ENCODE measurements at places on chromosomes 2 and 18.

GRCh38 chr2:100189387-100189786 lies 47.0 kb upstream of the AFF3 start:
- no peak for DNase-seq

DNA sequence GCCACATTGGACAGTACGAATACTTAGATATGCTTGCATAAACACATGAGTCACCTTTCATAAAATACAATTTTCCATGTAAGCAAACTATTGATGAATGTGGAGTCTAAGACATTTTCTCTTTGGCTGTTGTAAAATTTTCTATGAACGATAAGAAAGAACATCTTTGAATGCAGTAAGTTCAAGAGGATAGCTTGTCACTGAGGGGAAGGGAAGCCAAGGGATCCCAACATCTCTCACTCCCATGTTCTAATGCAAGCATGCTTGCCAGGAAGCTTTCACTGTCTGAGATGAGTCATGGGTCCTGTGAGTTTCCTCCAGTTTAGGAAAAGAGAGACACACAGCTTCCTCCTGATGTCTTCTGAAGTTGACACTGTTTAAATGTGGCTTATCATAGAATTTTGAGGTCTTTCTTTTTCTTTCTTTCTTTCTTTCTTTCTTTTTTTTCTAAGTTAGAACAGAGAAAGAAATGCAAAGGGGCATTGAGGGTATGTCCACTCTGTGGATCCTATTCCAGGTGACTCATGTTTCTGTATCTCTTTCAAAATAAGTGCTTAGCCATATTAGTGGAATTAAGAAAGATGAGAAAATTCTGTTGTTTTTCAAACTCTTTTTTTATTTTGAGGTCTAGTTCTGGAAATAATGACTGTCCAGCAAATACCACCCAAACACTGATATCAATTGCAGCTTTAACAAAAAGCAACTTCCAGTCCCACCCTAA lies 146.6 kb downstream of the RDH14 start:
- no peak for DNase-seq

DNA sequence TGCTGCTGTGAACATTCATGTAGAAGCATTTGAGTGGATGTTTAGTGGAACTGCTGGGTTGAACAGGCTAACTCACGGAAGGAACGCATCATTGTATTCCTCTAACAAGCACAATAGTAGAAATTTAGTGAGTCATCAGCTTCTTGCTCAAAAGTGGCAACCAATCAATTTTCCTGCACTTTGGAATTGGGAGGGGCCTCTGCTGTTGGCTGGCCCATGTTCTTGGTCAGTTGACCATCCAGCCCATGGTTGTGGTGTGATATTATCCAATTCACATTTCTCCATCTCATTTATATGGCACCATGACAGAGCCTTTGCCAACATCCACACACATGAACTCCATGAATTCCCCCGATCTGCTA lies 95.0 kb downstream of the TNFRSF11A start:
- DNase-seq = no peak

- DNase-seq = no peak
Measured at GRCh38 chr2:27071990-27072830, 756 bp upstream of the OST4 start.

DNA sequence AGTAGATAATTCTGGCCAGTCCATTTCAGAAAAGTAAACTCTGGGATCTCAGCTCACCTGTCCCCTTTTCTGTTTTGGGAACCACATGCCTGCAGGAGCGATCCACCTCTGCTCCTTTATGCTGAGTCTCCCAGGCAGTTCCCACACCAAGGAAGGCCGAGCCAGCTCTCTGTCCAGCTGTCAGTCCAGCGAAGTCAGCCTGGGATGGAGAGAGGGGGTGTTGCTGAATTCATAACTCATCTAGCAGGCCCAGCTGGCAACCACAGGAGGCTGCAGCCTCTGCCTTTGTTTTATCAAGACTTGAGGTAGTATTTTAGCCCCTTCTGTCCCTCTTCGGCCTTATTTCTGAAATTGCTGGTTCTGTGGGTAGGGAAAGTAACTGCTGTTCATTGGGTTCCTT lies 209.9 kb downstream of the ARL4C start:
- DNase-seq = no peak

DNA sequence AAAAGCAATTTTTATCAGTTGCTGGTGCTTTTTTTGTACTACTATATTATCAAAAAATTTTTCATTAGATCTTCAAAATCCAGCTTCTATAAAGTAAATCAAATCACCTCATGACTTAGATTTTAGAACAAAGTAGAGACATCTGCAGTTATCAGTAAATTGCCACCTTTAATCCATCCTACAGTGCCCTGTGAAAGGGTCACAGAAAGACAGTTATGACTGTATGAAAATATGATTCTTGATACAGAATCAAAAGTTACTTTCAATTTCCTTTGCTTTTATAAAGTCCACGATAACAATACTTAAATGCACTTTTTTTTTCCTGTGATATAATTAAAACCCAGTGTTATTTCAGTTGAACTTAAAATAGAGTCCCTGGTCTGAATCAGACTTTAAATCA lies 61.4 kb downstream of the PRPF40A start:
- DNase-seq = no peak

GRCh38 chr2:160411955-160412354 lies 81.7 kb downstream of the RBMS1 start:
- DNase-seq = no peak

- DNase-seq = no peak
Measured at GRCh38 chr2:101124643-101125366, 26.4 kb downstream of the TBC1D8 start.

- DNase-seq = no peak
Measured at GRCh38 chr2:175880-176820, 87.7 kb downstream of the SH3YL1 start.

DNA sequence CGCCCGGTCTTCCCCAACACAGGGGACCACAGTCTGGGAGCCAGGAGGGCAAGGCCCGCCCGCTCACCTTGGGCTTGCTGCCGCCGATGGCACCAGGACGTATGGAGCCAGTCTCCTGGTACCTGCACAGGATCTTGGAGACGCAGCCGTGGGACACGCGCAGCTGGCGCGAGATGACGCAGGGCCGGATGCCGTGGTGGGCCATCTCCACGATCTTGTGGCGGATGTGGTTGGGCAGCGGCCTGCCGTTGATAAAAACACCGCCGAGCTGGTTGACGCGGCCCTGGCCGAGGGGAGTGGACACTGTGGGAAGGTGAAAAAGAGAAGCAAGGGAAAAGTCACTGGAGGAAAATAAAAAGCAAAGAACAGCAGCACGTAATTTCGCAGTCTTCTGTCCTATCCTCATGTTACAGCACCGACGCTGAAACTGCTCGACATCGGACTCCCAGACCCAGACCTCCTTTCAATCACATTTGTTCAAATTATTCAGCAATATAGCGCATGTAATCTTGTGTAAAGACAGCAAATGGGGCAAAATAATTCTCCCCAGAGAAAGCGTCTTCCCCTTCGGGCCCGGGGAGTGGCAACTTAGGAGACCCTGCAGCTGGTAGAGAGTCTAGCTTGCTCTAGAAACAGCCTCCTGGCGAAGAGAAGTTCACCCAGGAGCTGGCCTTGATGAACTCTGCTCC lies 1.7 kb downstream of the PAX3 start:
- DNase-seq = no peak

GRCh38 chr2:219476652-219477151 lies 22.0 kb upstream of the GMPPA start:
- no peak for DNase-seq

GRCh38 chr2:238596571-238597551 lies 170.1 kb downstream of the ASB1 start:
- no peak for DNase-seq

- DNase-seq = no peak
Measured at GRCh38 chr2:238449909-238450417, 23.2 kb downstream of the ASB1 start.

DNA sequence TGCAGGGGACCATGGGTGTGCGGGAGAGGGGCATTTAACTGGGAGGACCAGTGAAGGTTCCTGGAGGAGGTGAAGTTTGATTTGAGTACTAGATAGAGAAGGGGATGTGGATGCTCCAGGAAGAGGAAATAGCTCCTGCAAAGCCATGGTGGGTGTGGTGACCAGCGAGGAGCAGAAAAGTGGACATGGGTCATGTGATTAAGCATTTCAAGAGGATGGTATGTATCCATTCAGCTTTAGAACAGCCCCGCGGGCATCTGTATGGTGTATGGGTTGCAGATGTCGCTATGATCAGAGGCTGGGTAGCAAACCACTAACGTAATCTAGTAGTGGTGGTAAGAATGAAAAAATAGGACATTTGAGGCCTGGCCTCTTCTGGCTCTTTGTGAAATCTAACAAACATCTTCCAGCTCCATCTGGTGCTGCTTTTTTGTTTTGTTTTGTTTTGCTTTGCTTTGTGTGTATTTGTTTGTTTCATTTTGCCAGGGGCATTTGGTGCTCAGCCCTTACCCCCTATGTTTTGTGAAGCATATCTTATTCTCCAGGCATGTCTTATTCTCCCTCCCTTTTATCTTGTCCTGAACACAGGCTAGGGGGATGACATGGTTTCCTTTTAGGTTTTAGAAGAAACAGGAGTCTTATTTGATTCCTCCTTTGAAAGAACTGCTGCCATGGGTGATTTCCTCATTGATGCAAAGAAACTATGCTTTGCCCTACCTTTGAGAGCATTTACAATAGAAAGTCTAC lies 226.1 kb downstream of the LRRTM1 start:
- DNase-seq = no peak

DNA sequence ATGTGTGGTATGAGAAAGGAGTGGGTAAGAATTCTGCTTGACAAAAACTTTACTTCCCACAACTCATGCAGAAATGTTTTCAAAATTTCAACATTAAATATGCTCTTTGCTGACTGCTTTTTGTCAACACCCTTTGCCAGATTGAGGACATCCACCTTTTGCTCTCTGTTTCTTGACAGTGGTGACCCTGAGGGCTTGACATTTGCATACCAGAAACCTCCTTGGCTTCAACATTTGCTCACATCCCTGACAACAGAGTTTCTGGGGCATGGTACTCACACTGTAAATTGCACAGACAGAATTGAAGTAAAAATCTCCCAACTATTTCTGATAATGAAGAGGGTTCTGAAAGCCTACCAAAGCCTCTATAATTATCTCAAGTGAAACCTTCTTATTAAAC lies 95.7 kb downstream of the RND3 start:
- DNase-seq = no peak

DNA sequence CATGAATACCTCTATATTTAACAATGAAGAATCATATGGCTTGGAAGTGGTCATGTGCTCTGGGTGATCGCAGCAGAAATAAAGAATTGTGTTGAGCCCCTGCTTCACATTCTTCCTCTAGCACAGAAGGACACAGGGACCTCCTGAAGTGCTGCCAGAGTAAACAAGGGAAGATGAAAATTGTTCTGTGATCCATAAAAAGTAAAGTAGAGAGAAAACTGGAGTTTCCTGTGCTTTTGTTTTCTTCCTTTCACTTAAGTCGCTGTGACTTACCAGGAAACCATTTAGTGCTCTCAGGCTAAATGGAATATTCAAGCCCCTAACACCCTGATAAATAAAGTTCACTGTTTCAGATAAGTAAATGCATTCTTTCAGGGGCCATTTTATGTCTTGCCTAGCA lies 1173.6 kb upstream of the CHAC2 start:
- no peak for DNase-seq

DNA sequence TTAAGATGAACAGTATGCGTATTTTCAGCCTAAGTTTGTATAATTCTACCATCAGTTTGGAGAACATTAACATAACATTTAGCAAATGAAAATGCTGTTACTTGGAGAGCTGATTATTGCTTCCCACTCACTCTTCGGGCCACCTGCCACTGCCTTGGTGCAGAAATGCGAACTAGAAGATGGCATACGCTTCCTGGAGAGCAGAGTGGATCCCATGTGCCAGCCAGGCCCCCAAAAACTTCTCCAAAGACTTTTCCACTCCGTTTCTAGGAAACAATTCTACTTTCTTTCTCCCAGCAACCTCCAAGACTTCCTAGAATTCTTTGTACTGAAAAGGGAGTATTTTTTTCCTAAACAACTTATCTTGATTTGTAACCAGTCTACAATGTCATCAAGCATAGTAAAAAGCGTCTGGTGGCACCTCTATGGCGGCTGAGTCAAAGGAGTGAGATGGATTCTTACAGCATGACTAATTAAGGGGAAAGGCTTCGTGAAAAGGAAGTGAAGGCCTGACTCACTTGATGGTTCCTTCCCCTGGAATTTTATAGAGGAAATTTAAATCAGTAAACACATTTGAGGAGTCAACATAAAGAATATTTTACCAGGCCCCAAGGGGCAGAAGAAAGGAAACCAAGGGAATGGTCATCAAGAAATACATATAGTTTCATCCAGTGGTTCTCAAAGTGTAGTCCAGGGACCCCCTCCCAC lies 36.6 kb downstream of the FEZ2 start:
- DNase-seq = no peak

DNA sequence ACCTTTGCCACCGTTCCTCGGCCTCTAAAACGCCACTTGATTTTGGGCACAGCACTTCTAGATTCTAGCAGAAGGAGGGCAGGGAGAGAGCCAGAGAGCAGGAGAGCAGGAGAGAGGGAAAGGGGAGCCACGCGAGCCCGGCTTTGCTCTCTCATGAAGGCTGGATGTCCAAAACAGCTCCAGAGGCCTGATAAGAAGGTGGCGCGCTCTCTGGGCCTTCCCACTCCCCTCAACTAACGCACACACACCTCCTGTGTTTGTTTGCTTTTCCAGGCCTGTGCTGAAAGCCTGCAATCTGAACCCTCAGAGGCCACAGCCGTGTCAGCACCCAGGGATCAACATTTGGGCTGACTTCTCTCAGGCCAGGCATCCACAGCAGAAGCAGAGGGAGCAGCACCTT lies 184.8 kb upstream of the SOX11 start:
- DNase-seq = no peak

DNA sequence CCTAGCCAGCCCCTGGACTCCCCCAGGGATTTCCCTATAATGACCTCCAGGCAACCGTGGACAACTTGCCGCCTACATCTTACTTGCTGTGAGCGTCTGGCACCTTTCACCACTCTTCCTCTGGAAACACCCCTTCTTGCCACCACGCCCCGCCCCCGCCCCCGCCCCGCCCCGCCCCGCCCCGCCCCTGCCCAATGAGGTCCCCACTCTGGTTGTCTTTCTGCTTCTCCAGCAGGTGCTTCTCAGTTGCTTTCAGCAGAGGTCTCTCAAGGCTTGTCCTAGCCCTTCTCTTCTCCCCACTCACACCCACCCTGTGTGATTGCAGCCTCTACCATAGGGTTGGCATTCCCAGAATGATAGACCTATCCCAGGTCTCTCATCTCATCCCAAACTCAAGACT lies 214.5 kb downstream of the EN1 start:
- DNase-seq = no peak

- DNase-seq = no peak
Measured at GRCh38 chr18:62018034-62018758, 125.4 kb upstream of the RNF152 start.

DNA sequence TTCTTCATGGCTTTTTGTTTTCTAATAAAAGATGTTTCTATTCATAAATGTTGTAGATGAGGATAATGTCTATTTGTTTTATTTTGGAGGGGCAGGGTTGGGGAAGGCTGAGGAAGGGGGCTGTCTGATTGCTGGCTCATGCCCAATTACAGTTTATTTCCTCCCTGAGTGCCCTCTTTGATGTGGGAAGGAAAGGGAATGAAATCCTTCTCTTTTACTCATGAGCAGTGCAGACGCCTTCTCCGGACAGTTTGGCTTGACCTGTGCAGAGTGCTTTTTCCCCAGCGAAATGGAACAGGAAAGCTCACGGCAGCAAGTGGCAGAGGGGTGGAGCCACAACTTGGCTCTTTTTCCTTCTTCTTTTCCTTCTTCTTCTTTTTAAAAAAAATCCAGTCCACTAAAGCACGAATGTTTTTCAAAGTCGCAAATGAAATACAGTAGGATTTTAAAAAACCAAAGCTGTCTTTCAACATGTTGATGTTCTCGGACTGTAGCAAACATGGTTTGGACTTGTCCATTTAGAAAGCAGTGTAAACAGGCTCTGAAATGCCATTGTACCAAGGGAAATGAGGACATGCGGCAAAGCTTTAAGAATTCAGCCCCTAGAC lies 34.5 kb downstream of the RAB31 start:
- DNase-seq = no peak

Data from NCI-H1048 (cell line).